ENCODE measurements at places on chromosomes 7 and 10. TPM values are rescaled to one million over a fixed set of nuclear protein-coding genes. Genes with fewer than 3 reads are reported as not detected.

Gene SPDYE9
- polyA plus RNA-seq, result 1.0 TPM

GRCh38 chr10:118986815-118987790 is 42.4 kb upstream of the NANOS1 start:
- no peak for DNase-seq

GRCh38 chr7:47935336-47935735 is 12.9 kb downstream of the PKD1L1 start:
- no peak for DNase-seq

- DNase-seq, result no peak
These were observed 139.3 kb upstream of the COBL start for GRCh38 chr7:51455948-51456347.

- no peak for DNase-seq
These were observed 2.1 kb downstream of the SAMD9L start for GRCh38 chr7:93146036-93146435.

- no peak for DNase-seq
These were observed 674.5 kb upstream of the GALNT17 start for GRCh38 chr7:70457482-70457881.

DNA sequence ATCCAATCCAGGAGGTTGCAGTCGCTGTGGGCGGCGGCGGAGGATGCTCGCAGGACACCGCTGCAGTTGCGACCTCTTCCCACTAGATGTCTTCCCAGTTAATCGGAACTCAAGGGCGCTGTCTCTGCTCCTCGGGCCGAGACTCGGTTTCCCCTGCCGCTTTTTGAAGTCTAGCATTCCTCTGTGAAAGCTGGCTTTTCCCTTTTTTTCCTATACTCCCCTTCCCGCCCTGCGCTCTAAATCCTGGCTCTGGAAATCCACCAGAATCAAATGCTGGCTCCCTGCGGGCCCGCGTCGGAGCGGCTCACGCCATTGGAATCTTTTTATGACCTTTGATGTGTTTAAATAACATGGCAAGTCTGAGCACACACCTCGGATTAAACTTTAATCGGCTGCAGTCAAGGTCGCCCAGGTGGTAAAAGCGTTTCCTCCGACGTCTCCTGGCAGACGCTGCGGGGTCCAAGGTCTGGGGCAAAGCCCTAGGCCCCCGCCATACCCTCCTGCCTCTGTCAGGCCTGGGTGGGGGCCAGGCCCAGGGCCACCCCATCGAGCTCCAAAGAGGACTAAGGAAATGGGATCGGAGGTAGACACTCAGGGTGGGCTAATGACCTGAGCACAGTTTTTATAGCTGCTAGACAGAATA is 10.7 kb upstream of the HOXA13 start:
- no peak for DNase-seq

DNA sequence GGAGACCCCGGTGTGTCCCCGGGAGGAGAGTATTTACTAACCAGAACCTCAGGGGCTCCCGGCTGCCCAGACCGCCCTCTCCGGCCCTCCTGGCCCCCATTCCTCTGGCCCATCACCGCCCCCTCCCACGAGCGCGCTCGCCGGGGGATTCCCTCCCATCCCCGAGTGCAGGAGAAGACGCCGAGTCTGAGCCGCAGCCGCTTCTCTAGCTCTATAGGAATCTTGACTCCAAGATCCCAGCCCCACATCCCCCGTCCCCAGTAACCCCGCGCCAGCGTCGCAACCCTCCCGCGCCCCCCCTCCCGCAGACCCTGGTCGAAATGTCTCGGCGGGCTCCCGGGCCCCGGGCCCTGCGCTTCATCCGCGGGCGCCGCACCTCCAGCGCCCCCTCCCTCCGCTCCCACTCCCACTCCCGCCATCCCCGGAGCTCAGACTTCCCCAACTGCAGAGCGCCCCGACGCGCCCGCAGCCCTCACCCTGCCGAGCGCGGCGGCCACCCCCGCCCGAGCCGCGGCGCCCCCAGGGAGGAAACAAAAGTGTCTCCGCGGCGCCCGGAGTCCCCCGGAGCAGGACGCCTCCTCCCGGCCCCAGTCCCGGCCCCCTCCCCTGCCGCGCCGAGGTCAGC is 541 bp downstream of the ELMO1 start:
- DNase-seq, result peak; percentile 17

DNA sequence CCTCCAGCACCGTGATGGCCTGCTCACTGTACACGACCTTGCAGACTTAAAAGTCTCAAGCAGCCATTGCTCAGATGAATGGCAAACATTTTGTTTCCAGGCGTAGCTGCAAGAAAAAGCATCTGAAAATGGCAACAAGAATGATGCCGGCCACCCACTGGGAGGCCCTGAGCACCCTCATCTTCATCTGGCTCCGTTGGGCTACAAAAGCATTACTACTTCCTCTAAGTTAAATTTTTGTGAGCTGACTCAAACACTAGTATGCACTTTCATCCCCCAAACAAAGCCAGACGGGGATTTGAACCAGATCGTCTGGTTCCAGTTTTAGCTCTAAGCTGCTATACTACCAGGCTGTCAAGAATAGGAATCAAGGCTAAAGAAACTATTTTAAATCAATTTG is 116.6 kb upstream of the CDK1 start:
- no peak for DNase-seq

DNA sequence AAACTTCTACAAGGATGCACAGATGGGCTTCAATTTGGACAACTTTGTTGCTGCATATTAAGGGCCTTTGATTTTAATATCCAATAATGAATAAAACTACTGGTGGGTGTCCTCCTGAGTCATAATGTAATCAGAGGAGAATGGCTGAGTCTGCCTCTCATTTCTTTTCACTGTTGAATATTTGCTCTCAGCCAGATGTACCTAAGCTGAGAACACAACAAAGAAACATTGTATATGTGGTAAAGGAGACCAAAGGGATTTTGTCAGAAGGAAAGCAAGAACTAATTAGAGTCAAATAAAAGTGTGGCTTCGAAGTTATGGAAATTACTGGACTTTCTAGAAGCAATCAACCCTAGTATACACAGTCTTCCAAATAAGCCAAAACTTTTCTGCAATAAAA is 131.0 kb upstream of the BET1 start:
- no peak for DNase-seq

DNA sequence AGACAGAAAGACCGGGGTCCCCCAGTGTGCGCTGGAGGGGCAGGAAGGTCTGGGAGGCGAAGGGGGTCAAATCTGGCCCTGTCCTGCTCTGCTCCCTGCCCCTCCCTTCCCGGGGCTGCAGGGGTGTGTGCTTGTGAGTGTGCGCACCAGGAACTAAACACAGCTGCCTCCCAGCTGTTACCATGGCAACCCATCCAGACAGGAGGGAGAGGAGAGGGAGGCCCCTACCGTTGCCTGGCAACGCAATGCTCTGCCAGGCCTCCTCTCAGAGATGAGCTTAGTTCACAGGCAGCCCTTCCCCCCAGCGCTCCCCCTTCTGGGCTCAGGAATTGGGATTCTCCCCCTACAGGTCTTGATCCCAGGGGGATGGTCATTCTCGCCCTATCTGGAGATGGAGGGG is 6.1 kb downstream of the NYAP1 start:
- DNase-seq, result no peak

DNA sequence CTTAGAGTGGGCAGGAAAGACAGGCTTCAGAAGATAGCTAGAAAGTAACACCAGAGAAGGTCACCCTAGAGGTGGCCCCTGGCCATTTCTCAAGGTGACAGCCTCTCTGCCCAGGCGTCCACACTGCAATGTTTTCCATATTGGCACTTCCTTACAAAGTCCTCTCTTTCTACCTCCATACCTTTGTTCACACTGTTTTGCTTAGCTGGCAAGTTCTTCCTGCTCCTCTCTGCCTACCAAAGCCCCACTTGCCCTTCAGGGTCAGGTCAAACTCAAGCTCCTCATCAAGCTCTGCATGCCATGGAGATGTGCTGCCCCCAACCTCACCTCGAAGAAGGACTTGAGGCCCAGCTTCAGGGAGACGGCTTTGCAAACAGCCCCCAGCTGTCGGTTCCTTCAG is 190.9 kb downstream of the KCNMA1 start:
- DNase-seq, result no peak

- DNase-seq, result no peak
These were observed 60.7 kb downstream of the LHPP start for GRCh38 chr10:124522131-124522932.

DNA sequence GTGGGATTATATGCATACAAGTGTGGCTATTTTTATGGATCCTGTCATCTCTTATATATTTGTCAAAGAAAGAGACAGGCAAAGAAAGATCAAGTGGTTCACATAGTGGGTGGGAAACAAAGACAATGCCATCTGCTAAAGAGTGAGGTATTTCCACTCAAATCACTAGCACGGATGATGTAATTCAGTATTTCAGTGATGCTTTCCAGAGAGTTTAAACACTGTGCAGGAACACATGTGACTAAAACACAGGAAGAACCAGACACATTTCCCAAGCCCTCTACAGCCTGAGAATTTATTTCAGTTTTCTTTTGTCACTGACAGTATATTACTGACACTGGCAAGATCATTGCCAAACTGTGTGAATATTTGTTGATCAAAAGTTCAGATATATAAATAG is 885.7 kb upstream of the CELF2 start:
- DNase-seq, result no peak

Gene GNAI1
- polyA plus RNA-seq, result 133 TPM

Gene AFAP1L2
- polyA plus RNA-seq, result 40.2 TPM

GRCh38 chr7:114952296-114952695 is 30.4 kb downstream of the MDFIC start:
- DNase-seq, result no peak

Gene SLC25A40
- polyA plus RNA-seq, result 28.0 TPM

DNA sequence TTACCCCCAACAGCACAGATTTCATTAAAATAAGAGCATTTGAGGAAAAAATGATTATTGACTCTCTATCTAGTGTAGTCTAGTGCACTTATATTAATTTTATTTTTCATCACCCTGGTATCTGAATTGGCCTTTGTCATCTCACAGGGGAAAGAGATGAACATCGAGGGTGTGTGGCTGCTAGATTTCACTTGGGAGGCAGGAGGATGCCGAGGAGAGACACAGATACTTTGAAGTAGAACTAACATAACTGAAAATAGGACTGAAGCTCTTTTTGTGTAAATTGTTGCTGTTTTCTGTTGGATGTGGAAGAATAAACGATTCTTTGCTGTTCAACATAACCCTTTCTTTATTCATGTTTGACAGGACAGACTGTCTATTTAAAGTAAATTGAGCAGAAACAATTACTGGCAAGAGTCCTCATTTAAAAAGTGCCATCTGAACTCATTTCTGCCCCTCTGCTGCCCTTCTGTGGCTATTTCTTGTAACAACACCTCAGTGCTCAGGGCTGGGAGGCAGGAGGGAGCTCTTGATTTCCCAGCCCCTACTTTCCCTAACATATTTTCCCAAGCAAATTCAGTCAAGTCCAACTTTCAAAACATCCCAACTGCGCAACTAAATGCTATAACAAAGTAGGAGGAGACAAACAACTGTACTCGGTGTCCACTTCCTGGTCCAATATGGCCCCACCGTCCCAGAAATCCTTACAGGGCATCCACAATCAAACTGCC is 15.6 kb downstream of the LYZL1 start:
- peak; percentile 78 for DNase-seq

- no peak for DNase-seq
These were observed 123.6 kb downstream of the SH3PXD2A start for GRCh38 chr10:103731609-103732270.

DNA sequence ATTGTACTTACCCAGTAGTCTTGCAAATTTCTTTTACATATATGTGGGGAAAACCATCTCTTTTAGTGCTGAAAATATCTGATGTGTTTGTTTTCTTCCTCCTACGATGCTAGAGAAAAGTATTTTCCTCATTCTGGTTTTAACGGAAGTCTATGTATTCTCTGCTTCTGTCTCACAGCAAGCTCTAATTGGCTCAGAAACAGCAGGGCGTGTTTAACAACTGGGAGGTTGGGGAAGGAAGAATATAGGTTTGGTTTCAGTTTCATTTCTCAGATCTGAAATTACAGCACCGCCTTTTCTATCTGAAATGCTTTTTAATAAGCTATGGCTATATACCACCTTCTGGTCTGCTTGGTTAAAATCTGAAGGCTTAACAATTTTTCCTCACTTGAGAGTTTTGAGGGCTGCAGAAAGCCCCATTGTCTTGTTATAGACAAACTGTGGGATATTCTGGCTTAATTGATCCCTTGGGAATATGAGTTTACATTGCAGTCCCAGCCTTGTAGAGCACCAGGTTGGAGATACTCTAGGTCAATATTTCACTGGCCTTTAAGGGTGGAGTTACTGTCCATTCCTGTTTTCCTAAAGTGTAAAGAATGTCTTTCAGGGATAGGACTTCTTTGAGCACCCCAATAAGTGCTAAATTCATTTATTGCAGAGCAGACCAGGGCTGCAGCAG is at the start of gene SAMD9:
Gene SAMD9, minus strand, starts transcription at position 128 of the 679 bp plus-strand sequence. CDS start 11,882 bp downstream, outside the sequence.
- DNase-seq, result peak; percentile 41

Gene UBE3C
- 45.0 TPM for polyA plus RNA-seq

DNA sequence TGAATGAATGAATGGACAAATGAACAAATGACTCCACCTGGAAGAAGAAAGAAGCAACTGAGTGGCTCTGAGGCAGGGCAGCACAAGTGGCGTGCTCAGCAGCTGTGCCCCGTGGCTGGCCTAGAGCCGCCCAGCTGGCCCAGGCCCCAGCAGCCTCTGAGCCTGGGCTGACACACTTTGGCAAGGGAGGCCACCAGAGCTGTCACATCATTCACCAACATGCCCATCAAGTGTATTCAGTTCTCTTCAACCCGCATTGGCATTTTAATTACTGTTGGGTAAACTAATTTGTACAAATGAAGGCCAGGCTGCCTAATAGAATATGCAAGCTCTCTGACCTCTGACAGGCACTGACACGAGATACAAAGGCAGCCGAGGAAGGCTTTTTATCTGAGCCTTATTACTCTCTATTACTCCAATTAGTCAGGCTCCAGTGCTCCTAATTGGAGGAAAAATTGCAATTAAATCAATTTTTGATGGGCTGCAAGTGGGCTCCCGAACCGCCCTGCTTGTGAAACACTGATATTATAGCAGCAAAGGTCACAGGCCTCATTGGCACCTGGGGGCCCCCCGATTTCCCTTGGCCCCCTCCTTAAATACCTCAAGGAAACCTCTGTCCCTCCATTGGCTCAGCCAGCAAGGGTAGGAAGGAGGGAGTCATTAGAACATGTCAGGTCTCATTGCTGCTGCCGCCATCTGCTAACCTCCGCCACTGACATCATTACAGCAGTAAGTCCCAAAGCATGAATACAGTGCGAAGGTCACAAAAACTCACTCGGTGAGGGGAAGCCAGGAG is 41.9 kb downstream of the DPCD start:
- no peak for DNase-seq

All from left renal cortex interstitium (tissue), 4 donors.